ENCODE measurements at places on chromosomes 16 and 17. TPM values are rescaled to one million over a fixed set of nuclear protein-coding genes. Genes with fewer than 3 reads are reported as not detected.

DNA sequence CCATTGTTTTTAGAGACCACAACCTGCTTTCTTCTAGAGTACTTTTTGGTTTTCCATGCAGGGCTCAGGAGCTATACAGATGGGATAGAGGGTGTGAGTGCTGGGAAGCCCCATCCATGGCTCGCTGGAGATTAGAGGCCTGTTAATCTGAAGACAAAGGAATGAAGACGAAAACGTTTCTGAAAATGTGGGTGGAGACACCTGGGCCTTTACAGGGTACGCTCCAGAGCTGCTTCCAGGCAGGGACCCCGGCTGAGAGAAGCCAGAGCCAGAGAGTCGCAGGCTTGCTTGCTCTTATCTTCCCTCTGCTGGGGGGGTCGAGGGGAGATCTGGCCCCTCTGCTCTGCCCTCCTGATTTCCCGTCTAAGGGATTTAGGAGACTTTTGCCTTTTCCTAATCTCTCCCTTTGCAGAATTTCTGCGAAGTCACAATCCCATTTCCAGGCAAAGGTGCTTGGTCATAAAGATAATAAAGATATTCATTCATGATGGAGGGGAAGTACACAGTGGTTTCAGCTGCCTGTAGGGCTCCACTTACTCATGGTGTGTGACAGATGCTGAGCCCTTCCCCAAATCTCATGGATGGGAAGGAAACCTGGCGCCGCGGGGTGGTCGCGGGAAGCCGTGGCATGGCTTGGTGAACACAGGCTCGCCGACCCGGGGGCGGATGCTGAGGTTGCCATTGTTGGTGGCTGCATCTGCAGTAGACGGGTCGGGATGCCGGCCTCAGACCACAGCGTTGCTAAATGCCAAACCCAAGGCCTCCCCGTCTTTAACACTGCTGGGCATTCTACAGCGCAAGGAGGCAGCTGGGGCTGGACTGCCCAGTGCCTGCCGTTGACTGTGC, 4.8 kb upstream of the SOCS3 start:
- peak overlapping the region; percentile 21 for H3K4me3 ChIP-seq
- H3K4me1 ChIP-seq, result peaks cover 32% of the 10 kb centered on the region
- peaks cover under 1% of the 10 kb centered on the region for H3K36me3 ChIP-seq
- H3K27ac ChIP-seq, result peak overlapping the region; percentile 76
- H3K27me3 ChIP-seq, result peaks cover 7% of the 10 kb centered on the region

- peaks cover 7% of the 10 kb centered on the region for H3K4me1 ChIP-seq
- H3K27ac ChIP-seq, result no peak overlapping the region
- H3K27me3 ChIP-seq, result no peaks in the 10 kb centered on the region
These were observed 123.3 kb downstream of the CDK5R1 start for GRCh38 chr17:32609884-32610650.

DNA sequence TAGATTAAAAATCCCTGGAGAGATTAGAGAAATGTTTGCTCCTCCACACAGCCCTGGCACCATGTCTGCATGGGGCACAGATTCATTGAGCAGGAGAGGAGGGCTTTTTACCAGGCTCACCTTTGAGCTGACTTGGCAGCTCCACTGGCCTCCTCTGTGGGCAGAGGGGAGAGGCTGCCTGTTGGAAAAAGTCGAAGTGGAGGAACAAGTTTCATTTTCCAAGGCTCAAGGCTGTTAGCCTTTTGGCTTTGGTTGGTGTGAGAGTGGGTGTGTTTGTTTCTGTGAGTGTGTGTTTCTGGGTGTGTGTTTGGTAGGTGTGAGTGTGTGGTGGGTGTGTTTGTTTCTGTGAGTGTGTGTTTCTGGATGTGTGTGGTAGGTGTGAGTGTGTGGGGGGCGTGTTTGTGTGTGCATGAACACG, 5.6 kb downstream of the TMEM238L start:
- no peak for DNase-seq
- H3K36me3 ChIP-seq, result no peaks in the 10 kb centered on the region
- no peaks in the 10 kb centered on the region for H3K4me1 ChIP-seq
- H3K4me3 ChIP-seq, result no peak overlapping the region
- H3K27me3 ChIP-seq, result no peaks in the 10 kb centered on the region

Gene KRT27
- not detected for total RNA-seq

DNA sequence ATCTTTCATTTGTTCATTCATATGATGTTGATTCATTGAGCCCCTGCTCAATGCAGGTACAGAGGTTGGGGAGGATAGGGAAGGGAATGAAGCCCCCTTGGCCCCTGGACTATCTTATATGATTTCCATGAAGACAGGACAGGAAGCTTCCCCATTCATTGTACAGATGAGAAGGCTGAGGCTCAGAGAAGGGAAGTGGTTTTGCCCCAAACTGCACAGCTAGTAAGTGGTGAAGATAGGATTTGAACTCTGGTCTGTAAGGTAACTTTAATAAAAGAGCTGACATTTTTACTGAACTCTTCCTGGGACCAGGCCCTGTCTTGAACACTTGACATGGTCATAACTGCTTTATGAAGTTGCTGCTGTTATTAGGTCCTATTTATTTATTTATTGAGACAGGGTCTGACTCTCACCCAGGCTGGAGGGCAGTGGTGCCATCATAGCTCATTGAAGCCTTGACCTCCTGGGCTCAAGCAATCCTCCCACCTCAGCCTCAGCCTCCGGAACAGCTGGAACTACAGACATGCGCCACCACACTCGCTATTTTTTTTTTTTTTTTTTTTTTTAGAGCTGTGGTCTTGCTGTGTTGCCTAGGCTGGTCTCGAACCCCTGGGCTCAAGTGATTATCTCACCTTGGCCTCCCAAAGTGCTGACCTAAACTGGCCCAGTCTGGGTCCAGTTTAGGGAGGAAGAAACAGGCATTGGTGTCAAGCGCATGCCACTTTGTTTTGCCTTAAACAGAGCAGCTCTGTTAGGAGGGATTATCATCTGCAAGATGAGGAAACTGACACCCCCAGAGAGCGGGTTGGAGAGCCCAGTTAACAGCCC, 5.0 kb downstream of the CTF1 start:
- H3K4me1 ChIP-seq, result peaks cover 34% of the 10 kb centered on the region
- H3K27ac ChIP-seq, result peak overlapping the region; percentile 38
- DNase-seq, result no peak

Gene TAT
- total RNA-seq, result not detected

Gene RAMP2
- total RNA-seq, result not detected

Gene GNPTG
- 19.0 TPM for total RNA-seq

DNA sequence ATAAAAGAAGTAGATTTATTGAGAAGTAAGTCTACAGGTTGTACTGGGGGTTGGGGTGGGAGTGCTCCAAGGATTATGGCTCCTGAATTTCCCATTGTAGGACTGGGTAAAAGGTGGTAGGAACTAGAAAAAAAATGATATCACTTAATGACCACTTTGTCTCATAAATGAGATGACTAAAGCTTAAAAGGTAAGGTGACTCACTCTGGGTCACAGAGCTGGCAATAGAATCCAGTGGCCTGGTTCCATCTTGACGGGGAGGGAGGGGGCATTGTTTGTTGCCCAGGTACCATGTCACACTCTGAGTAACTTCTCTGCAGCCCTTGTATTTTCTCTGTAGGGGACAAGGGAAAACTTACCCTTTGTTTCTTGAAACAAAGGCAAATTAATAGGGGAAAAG, 126.1 kb downstream of the PITPNC1 start:
- no peaks in the 10 kb centered on the region for H3K27me3 ChIP-seq
- H3K36me3 ChIP-seq, result peaks cover 7% of the 10 kb centered on the region
- H3K4me1 ChIP-seq, result peaks cover 47% of the 10 kb centered on the region
- peak; percentile 58 for DNase-seq

- DNase-seq, result no peak
- peaks cover 7% of the 10 kb centered on the region for H3K36me3 ChIP-seq
- peaks cover 6% of the 10 kb centered on the region for H3K4me1 ChIP-seq
- H3K27me3 ChIP-seq, result no peaks in the 10 kb centered on the region
- H3K27ac ChIP-seq, result no peak overlapping the region
These were observed 288 bp upstream of the KRT34 start for GRCh38 chr17:41382394-41382793.

DNA sequence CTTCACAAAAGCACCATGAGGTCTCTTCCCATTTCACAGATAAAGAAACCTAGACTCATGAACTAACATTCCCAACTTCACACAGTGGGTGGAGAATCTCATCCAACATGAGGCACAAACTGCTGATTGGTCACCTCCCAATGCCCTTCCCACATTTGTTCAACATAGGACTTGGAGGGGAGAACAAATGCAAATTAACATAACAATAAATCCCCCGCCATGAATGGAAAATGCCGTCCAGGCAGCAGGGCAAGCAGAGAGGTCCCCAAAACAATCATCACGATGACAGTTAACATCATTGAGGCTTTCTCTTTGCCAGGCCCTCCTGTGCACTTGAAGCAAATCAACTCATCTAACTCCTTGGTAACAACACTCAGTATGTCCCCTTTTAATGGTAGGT, 185.3 kb downstream of the TMEM132E start:
- no peak overlapping the region for H3K4me3 ChIP-seq
- DNase-seq, result no peak
- no peak overlapping the region for H3K27ac ChIP-seq
- H3K4me1 ChIP-seq, result no peaks in the 10 kb centered on the region
- H3K27me3 ChIP-seq, result peaks cover 5% of the 10 kb centered on the region
- no peaks in the 10 kb centered on the region for H3K36me3 ChIP-seq

Gene FOXN1
- not detected for total RNA-seq

Gene TRPV2
- 46.0 TPM for total RNA-seq

DNA sequence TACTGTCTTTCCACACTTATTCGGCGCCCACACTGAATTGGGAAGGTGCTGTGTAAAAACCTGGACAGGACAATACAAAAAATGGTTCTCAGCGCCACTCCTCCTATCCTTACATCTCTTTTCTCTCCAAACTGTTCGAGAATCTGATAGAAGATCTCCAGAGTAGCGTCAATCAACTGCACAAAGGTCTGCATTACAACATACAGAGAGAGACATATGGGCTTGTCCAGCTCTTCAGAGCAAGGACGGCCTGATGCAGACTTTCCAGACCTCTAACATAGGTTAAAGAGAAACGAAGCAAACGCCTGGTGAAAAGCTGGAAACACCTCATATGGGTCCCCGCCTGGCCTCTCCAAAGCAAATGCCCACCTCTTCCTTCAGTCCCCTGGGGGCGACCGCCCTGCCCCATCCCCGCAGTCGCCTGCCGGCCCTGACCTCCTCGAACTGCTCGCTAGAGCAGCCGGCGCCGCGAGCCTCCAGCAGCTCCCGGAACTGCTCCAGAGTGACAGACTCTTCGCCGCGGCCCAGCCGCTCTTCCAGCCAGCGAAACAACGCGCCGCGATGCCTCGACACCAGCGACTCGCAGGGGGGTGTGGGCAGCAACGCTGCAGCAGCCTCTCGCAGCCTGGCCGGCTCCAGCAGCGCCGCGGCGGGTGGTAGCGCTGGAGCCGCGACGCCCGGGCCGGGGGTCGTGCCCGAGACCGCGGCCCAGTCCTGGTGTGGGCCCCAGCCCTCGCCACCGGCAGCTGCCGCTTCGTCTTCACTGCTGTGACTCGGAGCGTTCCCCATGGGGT, 526 bp downstream of the ZZEF1 start:
- peaks cover 1% of the 10 kb centered on the region for H3K36me3 ChIP-seq
- H3K4me3 ChIP-seq, result peak overlapping the region; percentile 96
- H3K4me1 ChIP-seq, result peaks cover 52% of the 10 kb centered on the region
- peak overlapping the region; percentile 46 for H3K27ac ChIP-seq

Gene AATK
- 1.0 TPM for total RNA-seq

Gene SLC47A1
- total RNA-seq, result 0.83 TPM

- H3K4me1 ChIP-seq, result no peaks in the 10 kb centered on the region
- DNase-seq, result no peak
- H3K4me3 ChIP-seq, result no peak overlapping the region
- no peak overlapping the region for H3K27ac ChIP-seq
- H3K27me3 ChIP-seq, result peaks cover 8% of the 10 kb centered on the region
These were observed 15.9 kb downstream of the AOC3 start for GRCh38 chr17:42866631-42867575.

DNA sequence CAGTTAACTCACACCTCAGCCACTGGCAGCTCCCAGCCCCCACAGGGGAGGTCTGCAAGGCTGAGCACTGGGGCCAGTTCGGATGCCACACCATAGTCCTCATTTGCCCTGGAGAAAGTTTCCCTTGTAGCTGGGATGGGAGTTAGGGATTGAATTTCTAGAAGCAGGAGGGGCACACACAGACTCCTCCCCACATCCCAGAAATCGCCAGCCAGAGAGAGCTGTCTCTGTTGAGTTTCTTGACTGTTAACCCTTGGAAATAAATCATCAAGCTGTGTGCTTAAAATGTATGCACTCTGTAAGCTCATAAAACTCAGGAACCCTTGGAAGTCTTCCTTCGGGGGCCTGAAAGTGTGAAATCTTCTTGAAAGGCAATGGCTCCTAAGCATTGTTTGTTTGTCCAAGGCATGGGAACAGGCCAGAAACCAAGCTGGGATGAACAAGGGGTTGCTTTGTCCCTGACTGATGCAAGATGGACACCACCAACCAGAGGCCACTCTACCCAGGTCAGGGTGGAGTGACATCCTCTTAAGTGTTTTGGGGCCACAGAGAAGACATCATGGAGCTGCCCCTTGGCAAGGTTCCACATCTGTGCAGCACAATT, 394 bp upstream of the PRM3 start:
- H3K36me3 ChIP-seq, result no peaks in the 10 kb centered on the region
- DNase-seq, result no peak
- H3K27me3 ChIP-seq, result no peaks in the 10 kb centered on the region
- no peak overlapping the region for H3K4me3 ChIP-seq
- H3K4me1 ChIP-seq, result no peaks in the 10 kb centered on the region

- peak within 1 kb of the TSS; percentile 74 for H3K4me3 ChIP-seq
- H3K27me3 ChIP-seq, result peaks cover 14% of the 10 kb centered on the region
- H3K27ac ChIP-seq, result peak within 1 kb of the TSS; percentile 36
- no peaks in the 10 kb centered on the region for H3K36me3 ChIP-seq
- DNase-seq, result peak; percentile 93
These were observed at the start of gene LYRM9 for GRCh38 chr17:27892866-27893769. TSS of gene LYRM9 (minus strand) at chr17:27893365. CDS start at chr17:27882694, 10,671 bp downstream.

GRCh38 chr16:53085369-53085843, 30.6 kb downstream of the CHD9 start:
- H3K27me3 ChIP-seq, result no peaks in the 10 kb centered on the region
- no peaks in the 10 kb centered on the region for H3K36me3 ChIP-seq
- DNase-seq, result no peak
- no peak overlapping the region for H3K27ac ChIP-seq
- peaks cover 5% of the 10 kb centered on the region for H3K4me1 ChIP-seq

- peak overlapping the region; percentile 79 for H3K27ac ChIP-seq
- H3K4me3 ChIP-seq, result peak overlapping the region; percentile 45
- peaks cover 5% of the 10 kb centered on the region for H3K36me3 ChIP-seq
- peak; percentile 67 for DNase-seq
- H3K4me1 ChIP-seq, result peaks cover 61% of the 10 kb centered on the region
These were observed 43.4 kb upstream of the GSE1 start for GRCh38 chr16:85569615-85570212.

- no peaks in the 10 kb centered on the region for H3K27me3 ChIP-seq
- no peak overlapping the region for H3K4me3 ChIP-seq
- H3K36me3 ChIP-seq, result peaks cover 6% of the 10 kb centered on the region
- H3K4me1 ChIP-seq, result peaks cover 56% of the 10 kb centered on the region
- H3K27ac ChIP-seq, result peak overlapping the region; percentile 61
- DNase-seq, result no peak
These were observed 200.7 kb upstream of the CACNG5 start for GRCh38 chr17:66634193-66634592.

- H3K36me3 ChIP-seq, result no peaks in the 10 kb centered on the region
- DNase-seq, result no peak
- peaks cover 16% of the 10 kb centered on the region for H3K27me3 ChIP-seq
- H3K27ac ChIP-seq, result no peak overlapping the region
- H3K4me3 ChIP-seq, result no peak overlapping the region
- H3K4me1 ChIP-seq, result peaks cover 4% of the 10 kb centered on the region
These were observed 3.9 kb downstream of the SPACA3 start for GRCh38 chr17:32995416-32996045.

Gene SLC39A11
- 14.9 TPM for total RNA-seq

GRCh38 chr17:81992306-81993102, 15.1 kb downstream of the ASPSCR1 start:
- DNase-seq, result no peak
- H3K4me1 ChIP-seq, result no peaks in the 10 kb centered on the region
- H3K27ac ChIP-seq, result no peak overlapping the region
- peaks cover 1% of the 10 kb centered on the region for H3K36me3 ChIP-seq
- no peaks in the 10 kb centered on the region for H3K27me3 ChIP-seq
- H3K4me3 ChIP-seq, result no peak overlapping the region
